ENCODE measurements at places on chromosomes 2 and 18.
A peak's percentile ranks its signal among the peaks of the same experiment; 100 is the strongest.

GRCh38 chr18:30512872-30513271 is 529.7 kb downstream of the DSC3 start:
- no peak for DNase-seq

DNA sequence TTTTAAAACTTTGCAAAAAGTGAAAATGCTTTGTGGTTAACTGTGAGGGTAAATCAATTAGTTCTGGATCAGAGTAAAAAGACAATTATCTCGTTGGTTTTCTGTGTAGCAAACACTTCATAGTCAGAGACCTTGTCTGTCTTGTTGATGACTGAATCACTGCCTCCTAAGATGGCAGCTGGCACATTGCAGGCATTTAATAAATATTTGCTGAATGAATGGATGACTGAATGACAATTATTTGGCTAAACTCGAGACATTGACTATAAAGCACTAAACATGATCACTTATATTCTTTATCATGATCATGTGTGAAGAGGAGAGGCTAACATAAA is 96.2 kb downstream of the MAIP1 start:
- no peak for DNase-seq

DNA sequence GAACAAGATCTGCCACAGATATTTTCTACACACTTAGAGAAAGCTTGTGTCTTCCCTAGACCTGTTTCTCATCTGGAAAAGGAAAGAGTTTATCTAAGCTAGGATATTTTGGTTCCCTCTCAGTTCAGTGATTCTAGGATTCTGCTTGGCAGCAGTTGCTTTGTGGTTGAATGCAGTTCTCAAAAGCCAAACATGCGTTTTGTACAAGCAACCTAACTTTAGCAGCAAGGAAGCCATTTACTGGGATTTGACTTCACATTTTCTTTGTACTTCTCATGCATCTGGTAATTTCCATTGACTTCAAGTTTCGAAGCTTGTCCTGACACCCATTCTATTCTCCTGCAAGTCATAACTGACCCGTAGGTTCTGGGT is 33.3 kb downstream of the VSNL1 start:
- no peak for DNase-seq

DNA sequence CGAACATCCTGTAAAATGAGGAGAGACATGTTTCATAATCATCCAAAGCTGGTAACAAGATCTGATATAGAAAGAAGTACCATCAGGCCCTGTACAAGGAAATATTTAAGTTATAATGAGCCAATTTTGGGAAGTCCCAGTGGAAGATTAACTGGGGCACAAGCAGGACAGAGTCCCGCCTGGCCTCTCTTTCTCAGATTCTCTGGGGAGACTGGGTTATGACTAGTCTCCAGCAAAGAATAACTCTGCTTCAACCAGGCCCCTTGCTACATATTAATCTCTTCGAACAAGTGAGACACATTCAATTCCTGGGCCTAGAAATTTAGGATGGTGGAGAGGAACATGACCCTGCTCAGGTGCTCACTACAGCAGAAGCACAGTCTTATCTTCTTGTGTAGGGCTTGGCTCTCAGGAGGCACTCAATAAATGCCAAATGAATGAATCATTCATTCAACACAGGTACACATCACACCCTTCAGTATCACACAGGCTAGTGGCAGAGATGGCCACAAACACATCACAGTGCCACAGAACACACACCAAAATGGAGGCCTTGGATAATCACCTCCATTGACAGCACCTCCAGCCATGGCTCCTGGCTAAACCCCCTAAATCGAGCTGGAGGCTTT is 46.4 kb upstream of the RNF152 start:
- no peak for DNase-seq

GRCh38 chr2:70842401-70842800 is 6.8 kb upstream of the CD207 start:
- DNase-seq: no peak

DNA sequence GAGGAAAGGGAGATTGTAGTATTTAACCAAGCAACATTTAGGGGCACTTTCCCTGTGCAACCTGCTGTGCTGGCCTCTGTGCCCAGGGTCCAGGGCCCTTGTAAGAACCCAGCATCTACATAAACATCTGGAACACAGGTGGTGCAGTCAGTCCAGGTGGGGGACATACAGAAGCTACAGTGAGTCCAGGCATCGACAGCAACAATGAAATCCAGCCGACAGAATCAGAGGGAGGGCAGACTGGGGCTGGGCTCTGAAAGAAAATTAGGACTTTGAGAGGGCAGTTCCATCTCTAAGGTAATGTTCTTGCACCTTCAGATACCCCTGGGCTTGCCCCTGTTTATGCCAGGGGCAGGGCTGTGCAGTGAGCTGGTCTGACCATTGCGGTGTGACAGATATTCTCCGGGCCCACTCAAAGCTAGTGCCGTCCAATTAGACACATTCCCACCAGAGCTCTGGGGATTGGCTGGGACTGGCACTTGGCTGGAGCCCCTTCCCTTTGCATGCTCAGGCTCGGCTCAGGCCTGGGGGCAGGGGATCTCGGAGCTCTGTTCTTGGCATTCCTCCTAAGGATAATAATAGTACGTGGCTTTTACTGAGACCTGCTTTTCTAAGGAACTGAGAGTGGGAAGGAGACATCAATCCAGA is 5.4 kb downstream of the LBH start:
- DNase-seq: no peak

- peak; percentile 79 for DNase-seq
Observed at GRCh38 chr2:74778381-74779264, 55.3 kb upstream of the HK2 start.

DNA sequence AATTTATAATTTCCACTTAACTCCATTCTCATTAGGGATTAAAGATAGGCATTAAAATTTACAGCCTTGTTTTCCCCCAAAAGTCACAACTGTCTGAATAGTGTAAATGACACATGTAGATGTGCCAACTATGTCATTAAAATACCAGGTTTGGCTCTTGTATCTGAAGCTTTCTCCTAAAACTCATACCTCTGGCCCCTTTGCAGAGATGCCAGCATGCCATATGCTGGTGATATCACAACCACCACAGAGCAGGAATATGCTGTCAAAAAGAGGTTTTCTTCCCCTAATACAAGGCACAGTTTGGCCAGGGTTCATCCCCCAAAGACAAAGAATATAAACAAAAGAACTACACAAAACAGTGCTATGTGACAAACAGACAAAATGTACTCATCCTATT is 65.4 kb downstream of the REV1 start:
- no peak for DNase-seq

DNA sequence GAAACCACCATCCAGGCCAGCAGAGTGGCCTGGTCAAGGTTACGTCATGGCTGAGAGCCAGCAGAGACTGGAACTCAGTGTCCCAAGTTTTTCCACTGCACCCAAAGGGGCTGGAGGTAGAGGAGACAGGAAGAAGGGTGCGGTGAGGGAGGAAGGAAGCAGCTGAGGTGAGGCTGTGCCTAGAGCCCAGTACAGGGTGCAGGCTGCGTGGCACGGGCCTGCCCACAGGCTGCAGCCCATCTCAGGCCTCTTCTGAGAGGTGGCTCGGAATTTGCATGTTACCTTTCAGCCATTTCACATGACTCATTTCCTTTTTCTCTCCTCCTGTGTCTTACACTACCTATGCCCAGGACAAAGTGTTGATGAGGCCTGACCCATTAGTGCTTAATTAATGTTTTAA is 13.7 kb upstream of the MGAT4A start:
- no peak for DNase-seq

GRCh38 chr2:227228061-227228667 is 63.7 kb downstream of the COL4A3 start:
- DNase-seq: no peak

- DNase-seq: no peak
Observed at GRCh38 chr2:98110741-98111140, 23.8 kb downstream of the VWA3B start.

- no peak for DNase-seq
Observed at GRCh38 chr2:47899915-47900816, 6.1 kb downstream of the FBXO11 start.

DNA sequence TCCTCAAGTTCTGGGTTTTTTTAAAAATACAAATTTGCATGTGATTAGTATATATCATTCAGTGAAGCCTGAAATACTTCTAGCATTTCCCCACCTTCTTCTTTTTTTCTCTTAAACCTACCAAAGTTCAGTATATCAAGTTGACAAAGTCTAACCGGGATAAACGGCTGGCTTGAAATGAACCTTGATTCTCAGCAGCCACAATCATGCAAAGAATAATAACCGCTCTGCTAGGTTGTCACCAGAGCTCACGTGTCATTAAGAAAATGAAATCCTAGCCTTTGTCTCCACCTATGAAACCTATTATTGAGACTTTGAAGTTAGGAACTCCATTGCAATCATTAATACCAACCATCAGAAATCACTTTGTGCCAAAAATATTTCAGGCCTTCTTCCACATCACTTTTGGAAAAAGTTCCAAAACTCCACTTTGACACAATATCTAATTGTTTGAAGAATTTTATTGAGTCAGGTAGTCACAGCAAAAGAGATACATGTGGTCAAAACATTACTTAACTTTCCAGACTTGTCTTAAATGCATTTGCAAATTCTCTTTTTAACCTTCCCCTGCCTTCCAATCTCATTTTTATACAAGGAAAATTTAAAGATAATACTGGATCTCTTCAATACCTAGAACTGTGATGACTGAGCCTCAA is 285.6 kb upstream of the ACVR2A start:
- DNase-seq: no peak

- DNase-seq: no peak
Observed at GRCh38 chr2:140643761-140644187, 1487.0 kb downstream of the LRP1B start.

DNA sequence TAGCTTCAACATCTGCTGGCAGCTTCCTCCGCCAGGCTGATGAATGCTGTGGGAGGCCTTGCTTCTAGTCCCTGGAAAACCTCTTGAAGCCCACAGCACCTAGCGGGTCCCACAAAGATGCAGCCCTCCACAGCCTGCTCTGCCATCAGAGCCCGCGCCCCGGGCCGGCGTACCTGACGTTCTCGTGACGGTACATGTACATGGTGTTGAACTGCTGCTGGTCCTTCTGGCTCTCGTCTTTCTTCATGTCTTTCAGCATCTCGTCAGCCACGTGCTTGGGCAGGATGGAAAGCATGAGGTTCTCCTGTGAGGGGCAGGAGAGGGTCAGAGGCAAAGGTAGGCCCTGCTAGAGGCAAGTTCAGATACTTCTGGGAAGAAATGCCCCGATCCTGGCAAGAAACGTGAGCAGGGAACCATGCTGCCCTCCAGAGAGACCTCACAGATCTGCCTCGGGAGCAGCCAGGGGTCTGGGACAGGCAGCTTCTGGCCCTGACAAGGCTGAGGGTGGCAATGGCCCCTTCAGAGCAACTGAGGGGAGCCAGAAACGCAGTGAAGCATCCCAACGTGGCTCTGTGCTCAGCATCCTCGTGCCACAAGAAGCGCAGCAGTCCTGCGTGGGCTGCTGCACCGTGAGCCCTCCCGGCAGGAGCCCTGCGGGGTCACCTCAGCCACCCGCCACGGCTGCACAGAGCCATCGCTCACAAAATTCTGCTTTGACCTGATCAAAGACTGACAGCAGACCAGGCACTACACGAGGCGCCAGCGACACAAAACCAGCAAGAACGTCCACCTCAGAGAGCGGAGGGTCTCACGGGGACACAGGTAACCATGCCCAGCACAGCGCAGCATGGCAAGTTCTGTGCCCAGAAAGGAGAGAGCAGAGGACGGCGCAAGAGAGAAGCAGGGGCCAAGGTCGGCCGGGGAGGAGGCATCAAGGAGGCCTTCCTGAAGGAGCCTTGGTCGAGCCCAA is 49.1 kb downstream of the CENPO start:
- no peak for DNase-seq

DNA sequence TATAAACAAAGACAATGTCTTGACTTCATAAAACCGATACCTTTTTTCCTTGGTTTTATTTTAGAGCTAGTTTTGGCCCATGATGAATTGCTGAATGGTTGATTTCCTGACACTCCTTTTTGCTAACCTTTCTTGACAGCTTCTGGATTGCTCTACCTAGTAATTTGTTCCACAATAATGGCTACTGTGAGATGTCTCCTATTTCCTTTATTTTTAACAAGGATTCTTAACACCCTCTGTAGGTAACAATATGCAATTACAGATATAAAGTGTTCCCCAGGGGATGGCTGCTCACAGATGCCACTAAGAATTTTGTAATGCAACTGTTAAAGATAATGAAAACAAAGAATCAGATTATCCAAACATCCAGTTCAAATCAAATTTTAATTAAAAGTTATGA is 100.8 kb upstream of the ATP5MC3 start:
- peak; percentile 47 for DNase-seq

DNA sequence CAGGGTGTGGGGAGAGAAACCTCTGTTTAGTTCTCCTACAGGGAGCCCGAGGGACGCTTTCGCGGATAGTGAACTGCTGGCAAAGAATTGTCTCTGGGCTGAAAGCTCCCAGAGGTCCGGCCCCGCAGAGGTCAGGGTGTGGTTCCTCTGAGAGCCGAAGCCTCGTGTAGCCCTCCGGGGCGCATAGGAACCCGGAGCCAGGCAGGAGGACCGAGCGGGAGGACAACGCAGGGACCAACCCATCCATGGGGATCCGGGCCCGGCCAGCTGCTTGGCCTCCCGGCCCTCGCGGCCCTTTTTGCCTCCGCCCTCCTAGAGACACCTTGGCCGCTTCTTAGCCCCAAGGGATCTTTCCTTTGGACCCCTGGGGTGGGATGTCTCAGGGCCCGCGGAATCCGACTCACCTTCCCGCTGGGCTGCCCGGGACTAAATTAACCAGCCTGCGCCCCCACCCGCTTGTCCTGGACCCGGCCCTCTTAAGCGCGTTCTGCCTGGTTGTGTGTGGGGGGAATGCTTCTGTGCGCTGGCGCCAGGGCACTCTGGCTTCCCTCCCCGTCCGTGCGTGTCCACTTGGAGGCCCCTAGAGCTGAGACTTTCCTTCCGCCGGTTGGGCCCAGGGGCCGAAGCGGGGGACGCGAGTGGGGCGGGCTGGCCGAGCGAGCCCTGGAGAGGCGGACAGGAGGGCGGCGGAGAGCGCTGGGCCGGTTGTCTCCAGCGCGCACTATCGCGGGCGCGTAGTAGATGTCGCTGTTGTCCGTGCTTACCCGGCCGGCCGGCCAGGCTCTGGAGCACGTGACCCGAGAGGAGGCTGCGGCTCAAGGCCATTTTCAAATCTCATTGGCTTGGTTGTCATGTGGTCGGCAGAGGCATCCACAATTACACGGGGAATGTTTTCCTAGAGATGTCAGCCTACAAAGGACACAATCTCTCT is at the start of gene HOXD10:
TSS of gene HOXD10 (plus strand) at position 896 of the 931 bp plus-strand sequence. CDS start 56 bp downstream, outside the sequence.
- peak; percentile 93 for DNase-seq

DNA sequence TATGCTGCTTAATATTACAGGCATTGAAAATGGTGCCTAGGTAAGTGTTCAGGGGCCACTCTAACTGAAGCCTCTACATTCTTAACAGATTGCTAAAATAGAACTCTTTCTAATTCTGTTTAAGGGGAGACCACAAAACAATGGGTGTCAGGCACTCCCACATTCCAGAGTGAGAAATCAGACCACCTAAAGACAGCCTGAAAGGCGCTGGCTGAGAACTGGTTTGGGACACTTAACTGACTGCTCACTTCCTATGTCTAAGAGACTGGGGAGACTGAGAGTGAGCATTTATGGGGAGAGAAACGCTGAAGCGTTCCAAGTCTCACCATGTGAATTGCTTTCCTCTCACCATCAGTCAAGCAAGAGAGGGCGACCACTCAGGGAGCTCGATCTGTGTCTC is 108.8 kb upstream of the ITGB6 start:
- no peak for DNase-seq
